ENCODE measurements at places on chromosomes 7 and 10.

DNA sequence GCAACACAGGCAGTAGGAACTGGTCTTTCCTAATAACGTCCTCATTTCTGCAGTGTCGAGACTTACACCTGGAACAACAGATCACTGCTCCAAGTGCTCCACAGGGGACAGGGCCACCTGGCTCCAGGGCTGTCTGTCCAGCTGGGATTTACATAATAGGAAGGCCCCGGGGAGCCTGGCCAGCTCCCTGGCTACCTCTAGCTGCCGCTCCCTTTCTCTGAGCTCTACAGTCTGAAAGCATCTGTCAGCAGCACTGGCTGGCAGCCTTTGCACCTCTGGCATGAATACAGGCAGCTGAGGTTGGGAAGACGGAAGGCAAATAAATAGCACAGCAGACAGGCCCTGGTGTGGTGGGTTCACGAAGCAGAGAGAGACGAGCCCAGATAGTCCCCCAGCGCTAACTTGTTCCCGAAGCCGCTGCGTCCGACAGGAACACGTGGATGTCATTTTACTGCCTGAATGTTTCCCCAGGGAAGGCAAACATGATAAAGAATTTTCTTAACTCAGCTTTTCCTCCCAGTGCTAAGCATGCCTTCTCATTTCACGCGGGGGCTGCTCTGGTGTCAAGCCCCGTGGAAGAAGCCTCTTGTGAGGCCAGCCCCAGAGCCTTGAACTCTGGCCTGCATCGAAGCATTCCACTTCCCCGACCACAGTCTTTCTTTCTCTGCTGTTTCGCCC lies 105.4 kb downstream of the ITIH5 start:
- peak; percentile 61 for DNase-seq

- no peak for DNase-seq
Measured at GRCh38 chr7:87627634-87627994, 584 bp upstream of the RUNDC3B start.

GRCh38 chr10:14403881-14404623 lies 73.3 kb upstream of the FRMD4A start:
- peak; percentile 71 for DNase-seq

DNA sequence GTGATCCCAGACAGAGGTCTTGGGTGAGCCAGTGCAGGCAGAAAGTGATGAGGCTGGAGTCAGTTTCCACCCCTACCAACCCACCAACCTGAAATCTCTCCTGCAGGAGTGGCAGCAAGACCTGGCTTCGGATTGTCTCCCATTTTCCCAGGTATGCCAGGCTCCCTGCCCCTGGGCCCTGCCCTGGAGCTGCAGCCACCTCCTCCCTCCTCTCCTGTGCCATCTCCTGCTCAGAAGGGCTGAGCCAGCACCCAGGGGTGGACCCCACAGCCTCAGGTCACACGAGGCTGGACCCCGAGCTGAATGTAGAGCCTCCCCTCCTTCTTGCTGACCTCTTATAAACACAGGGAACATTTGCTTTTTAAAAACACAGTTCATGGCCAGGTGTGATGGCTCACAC lies 17.0 kb upstream of the LIMK1 start:
- no peak for DNase-seq
